AG08395 (cell line): ENCODE measurements at places on chromosomes 13 and 19.

- DNase-seq: no peak
Measured at GRCh38 chr13:84524586-84524985, 642.3 kb upstream of the SLITRK1 start.

DNA sequence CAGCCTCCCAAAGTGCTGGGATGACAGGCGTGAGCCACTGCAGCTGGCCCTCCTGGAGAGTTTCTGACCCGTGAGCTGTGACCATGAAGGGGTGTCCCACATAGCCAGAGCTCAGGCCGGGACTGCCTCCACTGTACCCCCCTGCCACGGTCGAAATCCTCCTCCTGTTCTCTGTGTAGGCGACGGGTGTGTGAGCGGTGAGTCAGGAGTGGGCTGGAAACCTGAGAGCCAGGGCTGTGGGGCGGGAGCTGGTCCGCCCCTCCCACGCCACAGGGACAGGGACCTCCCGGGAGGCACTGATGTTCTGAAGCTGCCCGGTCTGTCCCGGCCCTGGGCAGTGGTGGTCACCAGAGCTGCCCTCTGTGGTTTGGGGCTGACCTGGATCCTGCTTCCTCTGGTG is 3.9 kb downstream of the WDR18 start:
- DNase-seq: no peak

- no peak for DNase-seq
Measured at GRCh38 chr13:29721766-29722165, 126.3 kb upstream of the SLC7A1 start.

- DNase-seq: no peak
Measured at GRCh38 chr13:69565334-69565733, 542.3 kb upstream of the ATXN8OS start.

- no peak for DNase-seq
Measured at GRCh38 chr13:75442736-75443234, 39.2 kb downstream of the TBC1D4 start.

DNA sequence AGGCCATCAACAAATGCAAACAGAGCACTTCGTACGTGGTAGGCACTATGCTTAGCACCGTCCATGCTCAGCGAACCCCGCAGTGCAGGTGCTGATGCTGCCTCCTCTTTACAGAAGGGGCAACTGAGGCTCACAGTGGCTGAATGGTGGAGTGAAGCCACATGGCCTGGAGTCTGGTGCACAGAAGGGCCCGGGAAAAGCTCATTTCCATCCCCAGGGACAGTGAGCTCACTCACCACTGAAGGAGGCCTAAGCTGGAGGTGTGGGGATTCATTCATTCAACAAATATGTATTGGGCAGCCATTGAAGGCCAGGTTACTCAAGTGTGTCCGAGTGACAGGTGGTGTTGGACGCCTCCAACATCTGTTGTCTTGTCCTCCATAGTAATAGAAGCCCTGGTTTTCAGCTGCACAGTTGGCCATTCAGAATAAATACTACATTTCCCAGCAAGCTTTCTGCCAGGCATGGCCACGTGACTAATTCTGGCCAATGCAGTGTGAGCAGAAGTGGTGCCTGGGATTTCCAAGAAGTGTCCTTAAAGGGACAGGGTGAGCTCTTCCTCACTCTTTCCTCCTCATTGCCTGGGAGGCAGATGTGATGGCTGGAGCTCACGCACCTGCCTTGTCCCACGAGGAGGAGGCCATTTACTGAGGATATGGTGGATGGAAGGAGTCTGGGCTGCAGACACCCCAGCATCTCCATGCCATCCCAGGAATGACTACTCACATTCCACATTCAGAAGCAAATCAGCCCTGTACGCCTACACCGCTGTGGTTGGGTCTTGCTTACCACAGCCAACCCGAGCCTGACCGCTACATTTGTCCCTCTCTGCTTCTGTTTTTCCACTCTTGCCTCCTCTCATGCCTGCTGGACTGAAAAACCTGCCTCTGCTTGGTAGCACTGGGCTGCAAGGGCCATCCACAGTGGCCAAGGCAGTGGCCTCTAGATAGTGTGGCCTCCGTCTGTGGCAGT is 2.3 kb upstream of the ZNRF4 start:
- DNase-seq: no peak

DNA sequence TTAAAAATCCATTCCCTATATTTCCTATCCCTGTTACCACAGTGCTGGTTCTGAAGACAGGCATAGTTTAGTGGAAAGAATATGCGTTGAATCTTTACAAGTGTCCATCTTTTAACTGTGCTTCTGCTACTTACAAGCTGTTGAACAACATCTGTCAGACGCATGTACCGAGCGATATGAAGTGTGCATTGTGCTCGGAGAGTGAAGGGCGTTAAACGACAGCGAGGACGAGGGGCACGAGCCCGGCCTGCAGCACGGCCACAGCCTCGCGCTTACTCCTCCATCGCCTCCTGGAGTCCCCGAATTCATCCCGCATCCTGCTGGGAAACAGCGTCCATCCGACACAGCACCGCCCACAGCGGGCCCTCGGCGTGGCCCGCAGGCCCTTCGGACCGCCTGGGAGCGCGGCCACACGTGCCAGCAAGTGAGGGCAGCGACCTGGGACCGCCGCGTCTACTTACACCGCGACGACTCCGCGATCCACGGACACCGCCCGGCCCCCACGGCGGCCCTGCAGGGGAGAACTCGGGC is 514 bp downstream of the PCID2 start:
- DNase-seq: peak; percentile 46

GRCh38 chr19:18440415-18440877 is 2.5 kb upstream of the ISYNA1 start:
- peak; percentile 21 for DNase-seq

- DNase-seq: peak; percentile 93
Measured at GRCh38 chr19:21328885-21329605, at the start of gene ZNF708. ZNF708 (minus strand) TSS chr19:21329410; CDS start chr19:21329212, 198 bp downstream.

DNA sequence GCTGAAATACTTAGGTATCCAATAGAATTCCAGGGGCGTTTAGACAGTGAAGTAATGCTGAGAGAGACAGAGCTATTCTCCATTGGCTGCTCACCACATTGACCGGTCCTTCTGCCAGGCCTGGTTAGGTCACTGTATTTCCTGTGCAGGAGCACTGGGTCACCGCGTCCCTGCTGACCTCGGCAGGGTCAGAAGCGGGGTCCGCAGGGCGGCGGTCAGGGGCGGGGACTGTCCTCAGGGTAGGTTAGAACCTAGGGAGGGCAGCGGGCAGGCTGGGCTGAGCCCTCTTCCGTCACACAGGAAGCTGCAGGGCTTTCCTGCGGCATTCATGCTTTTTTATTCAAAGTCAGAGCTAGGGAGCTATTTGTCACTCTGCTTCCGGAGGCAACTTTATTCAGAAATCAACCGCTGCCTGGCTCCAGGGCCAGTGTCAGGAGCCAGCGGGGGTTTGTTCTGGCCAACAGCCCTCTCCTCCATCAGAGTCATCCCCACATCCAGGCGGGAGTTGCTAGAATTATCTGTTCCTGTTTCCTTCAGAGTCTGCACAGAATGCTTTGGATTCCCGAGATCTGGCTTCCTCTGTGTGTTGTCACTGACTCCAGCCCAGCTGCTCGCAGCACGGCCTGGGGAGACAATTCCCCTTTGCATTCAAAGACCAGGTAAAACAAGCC is 81.2 kb upstream of the WASF3 start:
- no peak for DNase-seq

DNA sequence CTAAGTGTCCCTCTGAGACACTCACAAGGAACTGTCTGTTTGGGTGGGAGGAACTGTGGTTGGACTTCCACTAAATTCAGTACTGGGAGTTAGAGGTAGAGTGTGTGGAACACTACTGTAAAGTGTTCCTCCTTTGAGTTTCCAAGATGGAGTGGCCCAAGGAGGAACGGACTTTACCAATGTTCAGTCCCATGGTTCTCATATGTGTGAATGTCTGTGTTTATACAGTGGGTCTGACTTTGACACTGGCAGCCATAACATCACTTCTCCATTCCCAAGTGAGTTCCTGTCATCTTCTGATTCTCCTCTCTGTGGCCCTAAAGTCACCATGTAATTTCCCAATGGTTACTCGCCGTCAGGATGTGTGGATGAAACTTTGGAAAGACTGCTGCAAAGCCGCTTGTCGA is 136.8 kb upstream of the SERP2 start:
- DNase-seq: no peak

- DNase-seq: no peak
Measured at GRCh38 chr13:36102721-36103120, 28.5 kb downstream of the DCLK1 start.

- DNase-seq: peak; percentile 72
Measured at GRCh38 chr19:32976223-32976805, 4.3 kb downstream of the FAAP24 start.

GRCh38 chr19:13152356-13152973 is 2.3 kb downstream of the IER2 start:
- DNase-seq: no peak

DNA sequence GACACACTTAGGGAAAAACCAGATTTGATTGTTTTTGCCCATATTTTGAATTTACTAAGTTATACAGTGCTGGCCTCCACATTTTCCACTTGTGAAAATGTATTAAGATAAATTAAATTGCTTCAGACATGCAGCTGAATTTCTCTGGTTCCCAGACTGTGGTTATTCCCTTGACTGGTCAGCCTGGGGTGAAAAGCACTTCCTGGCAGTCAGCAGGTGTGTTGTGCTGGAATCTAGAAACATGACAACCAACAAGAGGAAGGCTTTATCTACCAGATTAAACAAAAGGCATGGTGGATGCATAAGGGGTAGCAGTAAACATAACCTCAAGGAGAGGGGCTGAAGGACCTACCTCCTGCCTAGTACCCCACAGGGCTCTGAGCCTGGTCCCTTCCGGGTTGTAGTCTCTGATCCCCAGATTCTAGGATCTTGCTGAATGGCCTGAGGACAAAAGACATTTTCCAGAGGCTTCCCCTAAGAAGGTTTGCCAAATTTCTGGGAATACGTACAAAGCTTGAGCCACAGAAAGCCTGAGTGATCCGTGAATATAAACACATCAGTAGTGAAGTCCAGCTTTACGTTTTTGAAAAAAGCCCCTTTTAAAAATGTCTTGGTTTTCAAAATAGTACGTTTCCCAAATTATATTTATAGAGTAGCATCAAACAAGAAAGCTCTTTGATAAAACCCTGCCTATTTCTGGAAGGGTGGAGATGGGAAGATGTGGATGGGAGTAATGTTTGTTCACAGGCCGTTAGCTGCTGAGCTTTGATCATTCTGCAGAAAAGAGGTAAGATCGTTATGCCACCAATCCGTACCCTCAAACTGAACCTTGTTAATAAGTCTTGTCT is 133.4 kb downstream of the LACC1 start:
- DNase-seq: no peak

GRCh38 chr13:43089912-43090498 is 66.6 kb downstream of the DNAJC15 start:
- no peak for DNase-seq

GRCh38 chr19:42497492-42498168 is 30.7 kb downstream of the CEACAM1 start:
- DNase-seq: no peak

DNA sequence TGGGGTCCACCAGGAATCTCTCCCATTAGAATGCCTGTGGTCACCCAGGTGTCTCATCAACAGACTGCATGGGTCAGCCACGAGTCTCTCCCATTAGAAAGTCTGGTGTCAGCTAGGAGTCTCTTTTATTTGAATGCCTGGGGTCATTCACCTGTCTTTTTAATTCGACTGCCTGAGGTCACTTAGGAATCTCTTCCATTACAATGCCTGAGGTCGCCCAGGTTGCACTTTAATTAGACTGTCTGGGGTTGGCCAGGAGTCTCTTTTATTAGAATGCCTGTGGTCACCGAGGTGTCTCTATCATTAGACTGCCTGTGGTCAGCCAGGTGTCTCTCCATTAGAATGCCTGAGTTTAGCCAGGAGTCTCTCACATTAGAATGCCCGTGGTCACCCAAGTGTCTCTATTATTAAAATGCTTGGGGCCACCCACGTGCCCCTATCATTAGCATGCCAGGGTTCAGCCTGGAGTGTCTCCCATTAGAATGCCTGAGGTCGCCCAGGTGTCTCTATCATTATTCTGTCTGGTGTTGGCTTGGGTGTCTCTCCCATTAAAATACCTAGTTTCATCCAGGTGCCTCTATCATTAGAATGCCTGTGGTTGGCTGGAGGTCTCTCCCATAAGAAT is 1474.3 kb downstream of the UQCRFS1 start:
- no peak for DNase-seq

GRCh38 chr13:40941581-40941980 is 77.5 kb downstream of the ELF1 start:
- DNase-seq: no peak

DNA sequence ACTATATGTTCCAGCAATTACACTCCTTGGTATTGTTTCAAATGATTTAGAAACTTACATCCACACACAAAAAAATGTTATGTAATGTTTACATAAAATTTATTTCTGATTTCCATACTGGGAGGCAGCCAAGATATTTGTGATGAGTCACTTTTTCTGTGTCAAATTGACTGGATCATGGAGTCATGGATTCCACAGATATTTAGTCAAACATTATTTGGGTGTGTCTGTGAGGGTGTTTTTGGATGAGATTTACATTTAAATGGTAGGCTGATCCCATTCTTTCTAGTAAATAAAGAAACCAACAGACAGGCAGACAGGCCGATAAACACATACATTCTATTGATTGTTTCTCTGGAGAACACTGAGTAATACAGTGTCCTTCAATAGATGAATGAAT is 562.8 kb downstream of the SLITRK6 start:
- no peak for DNase-seq

- peak; percentile 7 for DNase-seq
Measured at GRCh38 chr19:40147338-40147692, 43.9 kb upstream of the MAP3K10 start.

GRCh38 chr19:16585094-16585801 is 13.0 kb upstream of the SLC35E1 start:
- no peak for DNase-seq

DNA sequence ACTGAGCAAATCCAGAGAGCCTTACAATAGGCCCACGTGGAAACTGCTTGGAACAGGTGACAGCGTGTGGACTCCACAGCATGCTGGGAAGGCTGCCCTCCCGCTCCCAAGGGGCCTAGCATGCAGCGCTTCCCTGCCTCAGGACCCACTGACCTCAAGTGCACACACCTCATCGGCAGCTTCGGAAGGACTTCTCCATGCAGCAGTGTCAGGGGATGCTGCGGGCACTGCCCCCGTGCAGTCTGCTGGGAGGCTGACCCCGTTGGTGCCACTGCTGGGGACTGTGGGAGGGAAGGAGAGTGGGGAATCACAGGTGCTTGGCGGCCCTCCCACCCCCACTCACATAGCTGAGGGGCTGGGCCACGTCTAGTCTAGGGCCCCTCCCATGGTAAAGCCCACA is 17.2 kb downstream of the CAPS start:
- DNase-seq: no peak

- no peak for DNase-seq
Measured at GRCh38 chr13:26112843-26113242, 61.0 kb upstream of the SHISA2 start.

DNA sequence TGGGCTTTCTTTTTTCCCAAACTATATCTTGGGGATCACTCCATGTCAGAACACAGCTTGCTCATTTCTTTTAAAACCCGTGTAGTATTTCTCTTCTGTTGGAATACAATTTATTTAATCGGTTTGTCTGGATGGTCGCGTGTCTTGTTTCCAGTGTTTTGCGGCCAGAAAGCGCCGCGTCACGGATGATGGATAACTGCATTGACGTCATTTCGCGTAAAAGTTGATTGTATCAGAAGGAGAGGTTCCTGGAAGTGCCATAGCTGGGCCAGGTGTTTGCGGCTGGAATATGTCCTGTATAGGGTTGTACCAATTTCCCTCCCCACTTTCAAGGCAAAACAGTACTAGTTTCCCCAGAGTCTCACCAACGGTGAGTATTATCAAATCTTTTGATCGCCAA is 9.7 kb downstream of the ACTL9 start:
- DNase-seq: no peak

- no peak for DNase-seq
Measured at GRCh38 chr19:6465006-6465405, 935 bp downstream of the CRB3 start.

GRCh38 chr13:110442930-110443621 is 118.4 kb downstream of the RAB20 start:
- DNase-seq: peak; percentile 33
